HS-27A (cell line): ENCODE measurements at places on chromosomes 12 and 14.

DNA sequence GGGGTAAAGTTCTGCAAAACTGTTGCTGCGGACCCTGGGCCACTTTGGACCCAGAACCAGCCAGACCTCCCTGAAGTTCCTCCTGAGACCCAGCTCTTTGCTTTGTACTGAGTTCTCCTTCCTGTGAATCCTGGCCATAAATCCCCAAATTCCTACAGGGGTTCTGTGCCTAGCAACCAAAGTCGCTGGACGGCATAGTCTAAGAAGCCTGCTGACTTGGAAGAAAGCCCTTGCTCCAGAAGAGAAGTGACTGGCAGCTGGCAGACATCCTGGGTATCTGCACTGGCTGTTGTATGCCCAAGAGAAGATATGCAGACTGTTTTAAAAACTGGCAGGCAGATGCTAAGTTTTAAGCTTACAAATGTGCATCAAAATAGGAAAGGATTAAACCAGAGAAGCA, 99.9 kb upstream of the SLC24A4 start:
- no peak for DNase-seq

DNA sequence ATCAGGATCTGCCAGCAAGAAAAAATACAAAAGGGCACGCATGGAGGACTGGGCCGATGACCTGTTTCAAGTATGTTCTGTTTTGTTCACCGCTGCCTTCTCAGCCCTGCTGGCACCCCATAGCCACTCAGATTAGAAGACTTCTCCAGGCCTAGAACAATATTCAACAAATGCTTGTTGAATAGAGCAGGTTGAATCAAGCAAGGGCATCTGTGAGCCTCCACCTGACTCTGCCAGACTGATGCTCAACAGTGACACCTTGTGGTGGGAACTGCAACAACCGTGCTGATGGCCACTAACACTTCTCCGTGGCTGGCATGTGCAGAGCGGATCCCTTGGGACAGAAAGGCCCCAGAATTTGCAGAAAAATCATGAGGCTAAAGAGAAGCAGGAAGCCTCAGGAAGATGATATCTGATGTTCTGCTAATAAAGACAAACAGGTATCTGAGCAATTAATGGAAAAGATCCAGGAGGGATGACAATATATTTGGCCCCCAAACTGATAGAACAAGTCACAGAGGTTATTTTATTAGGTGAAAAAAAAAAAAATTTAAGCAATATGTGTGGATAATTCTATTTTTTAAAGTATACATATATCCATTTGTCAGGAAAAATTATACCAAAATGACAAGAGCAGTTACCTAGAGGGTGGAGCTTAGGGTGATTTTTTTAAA, 114.3 kb downstream of the KSR2 start:
- no peak for DNase-seq

GRCh38 chr14:55136885-55137786, 8.1 kb downstream of the LGALS3 start:
- no peak for DNase-seq

DNA sequence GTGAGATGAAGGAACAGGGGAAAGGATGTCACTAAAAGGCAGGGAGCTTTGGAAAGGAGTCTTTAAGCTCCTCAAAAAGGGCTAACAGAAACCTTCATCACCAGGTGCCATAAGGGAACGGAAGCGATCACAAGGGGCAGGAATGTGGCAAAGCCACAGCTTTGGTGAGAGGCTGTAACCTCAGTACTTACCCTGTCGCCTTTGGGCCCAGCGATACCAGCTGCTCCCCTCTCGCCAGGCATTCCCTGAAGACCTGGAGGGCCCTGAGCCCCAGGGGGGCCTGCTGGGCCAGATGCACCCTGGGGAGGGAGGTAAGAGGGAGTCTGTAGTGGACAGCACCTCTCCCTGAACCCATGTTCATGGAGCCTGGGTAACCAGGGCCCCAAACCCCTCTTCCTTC, 18.9 kb downstream of the TMEM106C start:
- no peak for DNase-seq
